ENCODE measurements at places on chromosomes 12 and 14.

- no peak for DNase-seq
Observed at GRCh38 chr14:22460461-22461195, 128.4 kb downstream of the DAD1 start.

DNA sequence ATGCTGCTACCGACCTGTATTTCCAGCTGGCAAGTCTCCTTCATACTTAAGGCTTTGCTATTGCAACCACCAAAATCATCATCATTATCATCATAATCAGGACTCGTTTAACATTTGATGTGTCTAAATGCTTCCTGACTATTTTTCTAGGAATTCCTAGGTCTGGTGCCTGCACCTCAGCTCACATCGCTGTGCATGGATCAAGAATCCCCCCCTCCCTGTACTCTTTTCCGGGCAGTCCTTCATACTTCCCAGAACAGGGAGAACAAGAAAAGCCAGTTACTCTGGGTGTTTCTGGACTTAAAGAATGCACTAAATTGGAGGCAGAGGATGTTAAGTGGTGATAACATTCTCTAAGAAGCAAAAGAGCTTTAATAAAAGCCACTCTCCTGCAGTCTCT is 9.4 kb downstream of the ERP27 start:
- DNase-seq: no peak

DNA sequence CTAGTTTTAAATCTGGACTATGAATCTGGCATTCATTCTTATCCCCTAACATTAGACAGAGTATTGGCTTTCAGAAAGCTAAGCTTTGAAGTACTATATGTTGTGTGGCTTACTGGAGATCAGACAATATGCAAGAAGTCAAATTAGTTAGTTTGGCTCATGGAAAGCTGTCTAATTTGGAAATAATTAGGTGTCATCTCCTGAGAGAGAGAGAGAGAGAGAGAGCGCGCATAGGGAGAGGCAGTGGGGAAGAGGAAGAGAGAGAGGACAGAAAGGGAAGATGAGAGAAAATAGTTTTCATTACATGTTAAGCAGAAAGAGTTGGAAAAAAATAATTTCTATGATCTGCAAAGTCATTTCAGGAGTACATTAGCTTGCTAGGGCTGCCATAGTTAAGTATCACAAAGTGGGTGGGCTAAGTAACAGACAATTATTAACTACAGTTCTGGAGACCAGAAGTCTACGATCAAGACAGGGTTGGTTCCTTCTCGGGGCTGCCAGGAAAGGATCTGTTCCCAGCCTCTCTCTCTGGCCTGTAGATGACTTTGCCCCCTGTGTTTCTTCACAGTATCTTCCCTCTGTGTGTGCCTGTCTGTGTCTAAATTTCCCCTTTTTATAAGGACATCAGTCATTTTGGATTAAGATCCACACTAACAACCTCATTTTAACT is 404.2 kb downstream of the RGS6 start:
- DNase-seq: no peak

- DNase-seq: no peak
Observed at GRCh38 chr12:56721721-56722120, 3.4 kb downstream of the NACA start.

DNA sequence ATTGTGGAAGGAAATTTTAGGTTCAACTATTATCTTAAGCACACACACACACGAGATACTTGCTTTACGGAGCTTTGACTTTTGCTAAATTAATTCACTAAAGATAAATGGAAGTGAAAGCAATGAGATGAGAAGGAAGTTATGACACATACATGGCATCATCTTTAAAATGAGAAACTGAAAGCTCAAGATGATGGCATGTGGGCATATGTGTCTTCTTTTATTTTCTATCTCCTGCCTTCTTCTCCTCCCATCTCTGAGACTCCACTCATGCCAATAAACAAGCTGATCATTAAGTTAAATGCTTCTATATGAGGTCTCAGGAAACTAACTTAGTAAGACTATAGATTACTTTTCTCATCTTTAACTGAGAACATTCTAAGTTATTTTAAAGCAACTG is 216.7 kb downstream of the MED13L start:
- DNase-seq: peak; percentile 18

DNA sequence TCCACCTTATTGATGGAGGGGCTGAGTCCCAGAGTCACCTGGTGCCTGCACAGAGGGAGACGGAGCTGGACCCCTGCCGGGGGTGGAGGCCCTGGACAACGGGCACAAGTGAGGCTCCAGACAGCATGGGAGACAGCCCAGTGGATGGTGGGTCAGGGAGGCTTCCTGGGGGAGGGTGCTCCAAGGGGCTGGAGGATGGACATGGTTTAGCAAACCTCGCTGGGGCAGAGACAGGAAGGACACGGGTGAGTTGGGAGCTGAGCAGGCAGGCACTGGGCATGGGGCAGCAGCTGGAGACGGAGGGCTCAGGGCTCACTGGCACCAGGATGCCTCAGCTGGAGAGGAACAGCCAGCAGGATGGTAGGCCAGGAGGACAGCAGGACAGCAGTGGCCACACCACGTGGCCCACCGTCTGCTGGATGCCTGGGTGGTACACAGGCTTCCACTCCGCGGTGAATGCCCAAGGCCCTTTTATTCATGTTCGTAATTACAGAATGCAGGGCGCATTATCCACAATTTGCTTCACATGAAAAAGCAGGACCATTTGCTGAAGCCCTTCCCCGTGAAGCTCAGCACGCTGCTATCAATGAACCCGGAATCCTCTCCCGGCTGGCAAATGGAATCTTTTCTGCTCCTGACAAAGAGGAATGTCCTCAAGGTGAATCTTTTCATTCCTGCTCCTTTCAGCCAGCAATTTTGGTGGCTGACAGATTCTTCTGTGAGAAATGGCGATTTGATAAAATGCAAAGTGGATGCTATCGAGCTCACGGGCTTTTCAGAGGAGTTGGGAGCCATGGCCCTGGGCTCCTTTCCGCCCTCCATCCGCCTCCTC is 138.1 kb upstream of the C14orf180 start:
- DNase-seq: no peak

GRCh38 chr14:55404173-55404854 is 7.3 kb downstream of the ATG14 start:
- DNase-seq: no peak

DNA sequence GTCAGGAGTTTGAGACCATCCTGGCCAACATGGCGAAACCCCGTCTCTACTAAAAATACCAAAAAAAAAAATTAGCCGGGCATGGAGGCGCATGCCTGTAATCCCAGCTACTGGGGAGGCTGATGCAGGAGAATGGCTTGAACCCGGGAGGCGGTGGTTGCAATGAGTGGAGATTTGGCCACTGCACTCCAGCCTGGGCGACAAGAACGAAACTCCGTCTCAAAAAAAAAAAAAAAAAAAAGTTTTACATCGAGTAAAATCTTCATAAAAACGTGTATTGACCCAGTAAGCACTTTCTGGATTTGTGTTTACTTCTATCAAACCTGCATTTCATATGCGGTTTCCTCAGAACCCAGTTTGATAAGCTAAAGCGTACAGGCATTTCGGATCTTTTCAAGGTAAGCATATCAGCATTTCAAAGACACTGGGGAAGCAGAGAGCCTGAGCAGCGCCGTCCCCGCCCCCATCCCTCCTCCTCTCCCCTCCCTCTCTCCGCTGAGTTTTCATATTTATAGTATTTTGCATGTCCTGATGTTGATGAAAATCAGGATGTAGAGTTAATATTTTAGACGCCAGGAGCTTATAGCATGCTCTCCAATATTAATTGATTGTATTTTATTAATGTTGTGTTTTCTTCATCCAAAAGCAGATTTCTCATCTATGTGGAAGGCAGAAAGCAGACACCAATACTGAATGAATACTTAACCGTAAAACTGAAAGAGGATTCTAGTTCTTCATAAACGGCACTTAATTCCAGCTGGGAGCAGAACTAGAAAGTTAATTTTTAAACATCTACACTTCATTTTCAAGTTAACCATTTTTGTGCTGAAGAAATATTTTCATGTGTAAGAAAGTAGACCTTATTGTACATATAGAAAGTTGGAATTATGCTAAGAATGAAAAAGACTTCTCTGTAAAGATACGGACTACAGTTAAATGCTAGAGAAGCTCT is 9.2 kb upstream of the HIP1R start:
- no peak for DNase-seq

- DNase-seq: no peak
Observed at GRCh38 chr14:100906420-100906819, 2.9 kb upstream of the RTL1 start.

- DNase-seq: no peak
Observed at GRCh38 chr14:47240748-47241437, 434.5 kb downstream of the MDGA2 start.

DNA sequence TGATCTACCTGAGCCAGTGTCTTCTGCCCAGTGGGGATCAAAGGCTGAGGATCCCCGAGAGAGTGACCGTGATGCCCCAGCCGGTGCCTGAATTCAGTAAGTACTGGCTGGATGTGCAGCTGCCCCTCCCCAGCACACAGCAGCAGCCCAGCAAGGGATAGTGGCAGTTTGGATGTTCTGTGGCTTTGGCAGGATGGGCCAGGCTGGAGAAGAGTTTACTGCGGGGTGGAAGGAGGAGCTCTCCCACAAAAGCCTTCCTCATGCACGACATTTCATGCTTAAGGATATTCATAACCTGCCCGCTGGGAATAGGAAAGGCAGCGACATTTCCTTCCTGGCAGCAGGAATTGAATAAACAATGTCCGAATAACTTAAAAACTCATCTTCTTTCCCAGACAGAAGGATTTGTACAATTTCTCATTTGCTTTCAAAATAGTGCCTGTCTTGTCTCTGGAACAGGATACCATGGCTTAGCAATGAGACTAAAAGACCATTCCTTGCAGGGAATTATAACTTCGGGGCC is 135.6 kb upstream of the PRMT8 start:
- no peak for DNase-seq

DNA sequence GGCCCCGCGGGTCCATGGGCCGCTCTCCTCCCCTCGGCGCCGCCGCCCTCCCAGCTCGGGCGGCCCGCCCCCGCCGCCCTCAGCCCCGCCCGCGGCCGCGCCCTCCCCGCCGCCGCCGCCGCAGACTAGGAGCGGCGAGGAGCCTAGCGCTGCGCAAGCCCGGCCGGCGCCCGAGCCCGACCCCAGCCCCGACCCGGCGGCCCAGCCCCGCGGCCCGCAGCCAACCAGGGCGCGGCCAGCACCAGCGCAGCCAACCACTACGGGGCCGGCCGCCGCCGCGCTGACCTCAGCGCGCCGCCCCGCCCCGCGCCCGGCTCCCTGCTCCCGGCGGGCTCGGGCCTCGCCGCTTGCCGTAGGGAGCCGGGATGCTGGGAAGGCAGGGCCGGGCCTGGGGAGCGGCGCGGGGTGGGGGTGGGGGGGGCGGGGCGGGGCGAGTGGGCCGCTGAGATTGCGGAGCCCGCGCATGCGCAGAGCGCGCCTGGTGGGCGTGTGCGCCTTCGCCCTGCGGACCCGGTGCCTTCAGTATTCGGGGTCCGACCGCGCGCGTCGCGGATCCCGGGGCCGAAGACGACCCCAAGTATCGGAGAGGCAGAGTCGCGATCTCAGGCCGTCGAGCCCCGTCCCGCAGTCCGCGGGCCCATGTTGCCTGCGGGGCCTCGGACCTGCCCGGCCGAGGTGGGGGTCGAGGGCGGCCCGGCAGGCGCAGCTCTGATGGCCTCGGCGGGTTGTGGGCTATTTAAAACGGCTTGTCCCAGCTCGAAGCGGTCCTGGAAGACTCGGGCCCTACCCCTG is at the start of gene CDC42BPB:
CDC42BPB (minus strand) TSS at position 178 of the 792 bp plus-strand sequence. CDS start 376 bp downstream, outside the sequence.
- DNase-seq: peak; percentile 72

- DNase-seq: no peak
Observed at GRCh38 chr12:45174595-45174994, 41.3 kb upstream of the ANO6 start.

- no peak for DNase-seq
Observed at GRCh38 chr14:100981809-100982208, 78.3 kb upstream of the RTL1 start.

DNA sequence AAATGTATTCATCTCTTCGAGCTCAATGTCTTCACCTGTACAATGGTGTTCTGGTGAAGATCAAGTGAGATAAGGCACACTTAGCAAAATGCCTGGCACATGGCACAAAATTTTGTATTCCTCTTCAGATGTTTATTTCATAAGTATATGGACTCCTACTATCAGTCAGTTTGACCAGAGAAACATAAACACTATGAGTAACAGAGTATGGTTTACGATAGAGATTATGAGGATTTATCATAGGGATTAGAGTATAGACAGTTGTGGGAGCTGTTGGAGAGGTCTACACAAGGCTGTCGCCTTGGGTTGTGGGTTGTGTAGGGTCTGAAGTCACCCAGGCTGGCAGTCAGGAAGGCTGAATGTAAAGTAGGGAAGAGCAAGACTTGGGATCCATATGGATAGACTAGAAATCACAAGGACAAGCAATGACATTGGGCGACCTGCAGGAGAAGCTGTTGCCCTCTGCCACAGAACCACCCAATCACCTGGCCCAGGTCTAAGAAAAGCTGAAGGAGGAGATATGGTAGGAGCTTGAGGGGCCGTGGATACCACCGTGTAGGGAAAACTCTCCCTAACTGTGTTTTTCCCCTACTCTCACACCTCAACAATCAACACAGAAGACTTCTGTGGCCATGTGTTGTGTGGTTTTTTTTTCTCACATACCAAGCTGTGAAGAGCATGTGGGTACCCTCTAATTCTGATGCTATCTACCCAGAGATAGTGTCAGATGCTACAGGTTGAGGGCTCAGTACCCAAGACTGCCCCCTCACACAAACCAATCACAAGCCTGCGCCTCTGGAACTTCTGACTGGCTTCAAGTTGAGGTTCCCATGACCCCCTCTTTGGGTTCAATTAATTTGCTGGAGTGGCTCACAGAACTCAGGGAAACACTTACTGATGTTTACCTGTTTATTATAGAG is 27.2 kb upstream of the RESF1 start:
- DNase-seq: no peak

- DNase-seq: no peak
Observed at GRCh38 chr14:101351769-101352168, 209.5 kb upstream of the DIO3 start.

DNA sequence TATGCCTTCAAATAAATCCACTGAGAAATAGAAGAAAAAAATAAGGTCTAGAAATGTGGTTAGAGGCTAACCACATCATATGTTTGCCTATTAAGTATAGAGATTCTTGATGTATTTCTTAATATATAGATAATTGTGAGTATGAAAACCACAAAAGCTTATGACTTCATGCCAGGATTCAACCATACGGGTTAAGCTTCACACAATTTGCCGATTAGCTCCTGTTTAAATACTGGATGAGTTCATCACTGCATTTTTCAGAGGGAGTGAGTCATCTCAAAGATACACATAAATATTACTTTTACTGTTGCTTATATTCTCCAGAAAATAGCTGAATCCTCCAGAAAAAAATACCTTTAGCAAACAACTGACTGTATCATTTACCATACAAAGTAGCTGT is 79.6 kb downstream of the RPL10L start:
- no peak for DNase-seq

DNA sequence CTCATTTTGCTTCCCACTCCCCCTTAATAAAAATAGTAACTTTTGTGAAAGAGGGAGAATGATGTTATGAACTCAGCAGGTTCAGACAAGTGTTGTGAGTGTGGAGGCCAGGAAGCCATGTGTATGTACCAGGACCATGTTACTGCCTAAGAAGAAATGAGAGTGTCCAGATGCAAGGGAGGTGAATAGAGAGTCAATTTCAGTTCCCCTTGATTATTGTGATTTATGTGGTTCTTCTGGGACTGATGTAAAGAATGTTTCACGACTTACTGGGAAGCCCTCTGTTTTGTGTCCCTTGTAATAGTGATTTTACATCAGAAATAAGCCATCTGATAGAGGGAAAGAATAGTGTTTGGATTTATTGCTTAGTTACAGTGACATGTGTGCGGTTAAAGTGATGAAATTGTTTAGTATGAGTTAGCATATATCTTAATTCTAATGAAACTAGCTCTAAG is 32.5 kb downstream of the FBXO34 start:
- DNase-seq: no peak
